ENCODE measurements at places on chromosomes 6 and 20.

DNA sequence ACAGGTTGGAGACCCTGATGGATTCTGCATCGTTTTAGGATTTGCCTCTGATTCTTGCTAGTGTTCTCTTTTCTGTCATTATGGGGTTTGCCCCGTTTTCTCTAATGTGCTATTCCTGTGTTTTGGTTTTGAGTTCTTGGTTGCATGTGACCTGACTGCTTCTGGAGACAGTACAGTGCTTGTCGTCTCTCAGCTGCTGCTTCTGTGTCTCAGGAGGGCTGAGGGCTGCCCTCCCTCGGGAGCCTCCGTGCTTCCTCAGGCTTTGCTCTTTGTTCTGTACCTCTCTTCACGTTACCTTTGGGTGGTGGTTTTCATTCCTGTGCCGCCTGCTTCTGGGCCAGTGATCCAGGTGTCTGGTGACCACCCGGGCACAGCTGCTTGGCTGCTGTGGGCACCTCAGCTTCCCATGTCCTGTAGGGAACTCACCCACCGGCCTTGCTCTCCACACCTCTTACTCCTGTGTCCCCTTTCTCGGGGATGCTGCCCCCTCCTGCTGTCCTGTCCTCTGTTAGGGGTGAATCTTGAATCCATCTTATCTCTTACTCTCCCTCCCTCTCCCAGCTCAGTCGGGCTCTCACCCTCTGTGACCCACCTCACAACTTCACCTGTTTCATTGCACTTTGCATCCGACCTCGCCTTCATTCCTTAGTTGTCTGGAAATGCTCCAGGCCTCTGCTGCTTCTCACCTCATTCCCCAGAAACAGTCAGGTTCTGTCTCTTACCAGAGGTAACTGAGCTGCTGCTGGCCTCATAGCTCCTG is 33.2 kb downstream of the PANK2 start:
- no peak for DNase-seq

DNA sequence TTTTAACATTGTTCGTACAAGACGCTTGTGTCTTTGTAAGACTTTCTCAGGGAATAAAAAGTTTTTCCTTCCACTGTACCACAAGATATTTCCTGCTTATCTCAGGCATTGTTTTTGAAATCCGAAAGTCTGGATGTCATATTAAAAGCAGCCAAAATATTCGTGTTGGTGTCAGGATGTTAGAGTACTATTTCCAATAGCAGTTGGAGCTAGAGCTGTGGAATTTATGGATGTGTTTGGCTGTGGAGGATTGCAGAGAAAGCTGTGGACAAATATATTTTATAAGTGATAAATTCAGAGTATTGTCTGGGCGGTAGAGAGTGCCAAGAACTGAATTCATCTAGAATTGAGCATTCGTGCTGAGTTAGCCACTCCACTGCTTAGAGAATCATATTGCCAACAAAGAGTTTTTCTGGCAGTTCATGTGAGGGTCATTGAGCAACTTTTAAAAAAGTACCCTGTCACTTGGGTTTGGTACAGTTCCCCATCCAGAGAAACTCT is 57.7 kb downstream of the ZDHHC14 start:
- peak; percentile 30 for DNase-seq

- no peak for DNase-seq
Measured at GRCh38 chr6:141303907-141304306, 828.8 kb upstream of the GJE1 start.

DNA sequence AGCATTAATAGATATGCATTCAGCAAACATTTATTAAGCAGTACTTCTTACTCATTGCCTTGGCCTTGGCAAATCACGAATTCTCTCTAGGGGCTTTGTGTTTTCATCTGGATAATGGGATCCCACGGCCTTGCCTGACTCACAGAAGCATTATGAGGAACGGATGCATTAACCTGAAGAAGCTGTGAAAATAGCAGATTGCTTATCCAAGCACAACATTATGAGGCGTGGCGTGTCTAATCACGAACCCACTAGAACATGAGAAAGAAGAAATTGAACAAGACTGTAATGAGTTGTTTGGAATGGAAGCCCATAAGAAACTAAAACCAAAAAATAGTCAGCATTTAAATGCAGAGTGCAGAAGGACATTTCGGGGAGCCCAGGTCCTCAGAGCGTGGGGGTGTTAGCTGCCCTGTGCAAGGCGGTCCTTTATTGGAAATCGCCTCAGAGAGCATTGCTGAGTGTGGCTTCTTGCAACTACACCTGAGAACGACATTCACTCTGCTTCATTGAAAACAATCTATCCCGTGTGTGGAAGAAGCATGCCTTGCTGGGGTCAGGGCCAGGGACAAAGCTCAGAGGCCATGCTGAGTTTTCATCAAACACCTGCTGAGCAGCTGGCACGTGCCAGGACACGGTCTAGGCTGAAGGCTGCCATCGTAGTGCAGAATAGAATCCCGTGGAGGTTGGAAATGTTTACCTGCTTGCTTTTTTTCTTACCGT is 179.9 kb downstream of the ZDHHC14 start:
- no peak for DNase-seq

- DNase-seq, result no peak
Measured at GRCh38 chr6:135144673-135145062, 36.4 kb upstream of the MYB start.

DNA sequence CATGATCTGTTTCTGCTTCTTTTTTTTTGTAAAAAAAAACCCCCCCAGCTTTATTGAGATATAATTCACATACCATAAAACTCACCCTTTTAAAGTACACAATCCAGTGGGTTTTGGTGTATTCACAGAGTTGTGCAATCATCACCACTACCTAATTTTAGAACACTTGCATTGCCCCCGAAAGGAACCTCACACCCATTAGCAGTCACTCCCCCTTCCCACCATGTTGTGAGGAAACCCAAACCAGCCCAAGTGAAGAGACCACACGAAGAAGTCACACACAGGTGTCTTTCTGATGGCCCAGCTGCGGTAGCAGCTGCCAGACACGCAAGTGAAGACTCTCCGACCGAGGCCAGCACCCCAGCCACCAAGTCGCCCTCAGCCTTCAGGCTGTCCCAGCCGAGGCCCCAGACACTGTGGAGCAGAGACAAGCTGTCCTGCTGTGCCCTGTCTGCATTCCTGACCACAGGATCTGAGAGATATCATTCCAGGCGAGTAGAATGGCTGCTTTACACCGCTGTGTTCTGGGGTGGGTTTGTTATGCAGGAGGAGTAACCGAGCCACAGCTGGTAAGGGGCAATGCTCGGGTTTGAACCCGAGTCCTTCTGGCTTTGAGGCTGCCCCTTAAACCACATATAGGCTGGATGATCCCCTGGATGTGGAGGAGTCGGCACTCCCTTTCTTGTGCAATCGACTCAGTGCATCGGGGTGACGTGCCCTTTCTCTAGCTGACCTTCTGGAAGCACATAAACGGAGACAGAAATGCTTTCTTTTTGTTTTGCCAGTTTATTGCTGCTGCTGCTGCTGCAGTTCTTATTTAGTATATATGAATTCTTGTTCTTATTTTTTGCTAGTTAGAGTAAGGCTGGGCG is 59.1 kb upstream of the PTPN1 start:
- DNase-seq, result peak; percentile 88

Measured in choroid plexus epithelial cell (primary cell).